ENCODE measurements at places on chromosomes 7 and 10.

DNA sequence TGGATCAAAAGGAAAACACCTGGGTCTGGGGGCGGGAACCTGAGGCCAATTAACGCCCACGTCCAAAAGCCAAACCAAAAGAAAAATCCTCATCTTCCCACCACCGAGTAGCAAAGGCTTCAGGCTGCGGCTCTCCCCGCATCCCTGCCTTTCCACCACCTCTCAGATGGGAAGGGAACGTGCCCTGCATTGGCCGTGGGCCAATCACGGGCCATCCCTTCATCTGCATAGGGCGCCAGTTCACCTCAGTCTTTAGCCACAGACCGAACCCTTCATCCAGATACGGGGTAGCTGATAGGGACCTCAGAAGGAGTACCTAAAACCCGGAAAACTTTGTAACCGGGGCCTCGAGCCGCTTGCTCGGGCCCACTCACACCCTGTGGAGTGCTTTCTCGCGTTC, 626 bp downstream of the PRPF18 start:
- no peak for DNase-seq

- DNase-seq = no peak
These were observed 91.6 kb downstream of the DNMBP start for GRCh38 chr10:99917963-99918825.

- no peak for DNase-seq
These were observed 30.5 kb upstream of the TRIM8 start for GRCh38 chr10:102613785-102614184.

GRCh38 chr10:8054244-8054493, 319 bp upstream of the GATA3 start:
- no peak for DNase-seq

- DNase-seq = no peak
These were observed 118.9 kb downstream of the ITIH5 start for GRCh38 chr10:7547829-7548228.

- no peak for DNase-seq
These were observed 815.6 kb downstream of the SORCS1 start for GRCh38 chr10:106348933-106349332.

- DNase-seq = no peak
These were observed 68.3 kb upstream of the LYZL2 start for GRCh38 chr10:30697806-30698205.

- DNase-seq = no peak
These were observed 20.0 kb downstream of the PYROXD2 start for GRCh38 chr10:98394851-98395440.

DNA sequence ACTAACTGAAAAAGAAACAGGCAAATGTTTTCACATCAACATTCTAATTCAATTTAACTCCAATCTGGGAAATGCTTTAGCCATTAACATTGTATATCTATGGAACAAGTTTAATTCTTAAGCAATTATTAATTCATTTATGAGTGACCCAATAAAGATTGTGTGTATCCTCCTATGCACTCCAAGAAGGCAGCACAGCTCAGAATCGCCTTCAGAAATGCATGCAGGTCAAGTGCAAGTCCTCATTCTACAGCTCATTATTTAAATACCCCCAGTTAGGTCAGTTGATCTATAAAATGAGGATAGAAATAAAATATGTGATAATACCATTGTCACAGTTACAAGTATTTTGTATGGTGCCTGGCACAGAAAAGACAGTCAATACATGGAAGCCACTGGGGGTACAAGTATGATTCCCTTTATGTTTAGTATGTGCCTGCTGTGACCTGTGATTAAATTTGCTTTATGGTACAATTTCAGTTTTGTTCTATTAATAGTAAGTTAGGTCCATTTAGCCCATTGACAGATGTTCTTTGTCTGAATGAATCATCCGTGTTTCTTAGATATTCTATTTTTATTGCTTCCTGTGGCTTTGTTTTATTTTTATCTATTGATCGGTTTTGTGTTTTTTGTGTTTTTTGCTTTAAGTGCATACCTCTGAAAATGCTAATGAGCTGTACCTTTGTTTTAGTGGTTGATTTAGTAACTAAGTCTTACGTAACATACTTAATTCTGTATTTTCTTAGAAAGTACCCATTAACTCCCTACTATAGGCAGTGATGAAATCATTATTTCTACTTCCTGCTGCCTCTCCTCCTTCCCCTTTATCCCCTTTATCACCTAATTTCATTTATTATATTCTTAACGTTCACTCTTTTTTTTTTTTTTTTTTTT, 42.8 kb downstream of the CPXM2 start:
- no peak for DNase-seq

GRCh38 chr10:95246582-95247051, 44.2 kb downstream of the PDLIM1 start:
- DNase-seq = peak; percentile 47

GRCh38 chr10:33370434-33370930, 36.0 kb upstream of the NRP1 start:
- no peak for DNase-seq

- no peak for DNase-seq
These were observed 4.7 kb downstream of the CCNY start for GRCh38 chr10:35340975-35341374.

GRCh38 chr7:134443396-134444070, 15.4 kb downstream of the AKR1B1 start:
- DNase-seq = no peak

GRCh38 chr7:66859794-66860645, 61.0 kb upstream of the TMEM248 start:
- no peak for DNase-seq

GRCh38 chr10:117239721-117240620, 943 bp upstream of the SLC18A2 start:
- DNase-seq = no peak

DNA sequence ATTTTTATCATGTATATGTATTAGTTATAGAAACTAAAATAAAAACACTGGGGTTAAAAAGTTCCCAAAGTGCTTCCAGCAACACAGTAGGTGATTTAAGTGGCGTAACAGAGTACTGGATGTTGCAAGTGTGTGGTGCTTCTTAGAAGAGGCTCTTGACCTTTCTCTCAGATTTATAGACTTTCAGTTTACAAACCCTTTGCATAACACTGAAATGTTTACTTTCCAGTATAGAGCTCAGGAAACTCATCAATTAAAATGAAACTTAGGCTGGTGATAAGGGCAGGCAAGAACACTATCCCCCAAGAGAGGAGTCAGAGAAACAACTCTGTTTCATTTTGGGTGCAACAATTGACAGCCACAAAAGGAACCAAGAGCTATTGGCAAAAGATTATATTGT, 27.5 kb upstream of the SMC3 start:
- no peak for DNase-seq

- no peak for DNase-seq
These were observed 125.8 kb downstream of the FAM107B start for GRCh38 chr10:14648946-14649345.

GRCh38 chr7:150381785-150382122, 2.6 kb downstream of the ZNF775 start:
- DNase-seq = no peak

DNA sequence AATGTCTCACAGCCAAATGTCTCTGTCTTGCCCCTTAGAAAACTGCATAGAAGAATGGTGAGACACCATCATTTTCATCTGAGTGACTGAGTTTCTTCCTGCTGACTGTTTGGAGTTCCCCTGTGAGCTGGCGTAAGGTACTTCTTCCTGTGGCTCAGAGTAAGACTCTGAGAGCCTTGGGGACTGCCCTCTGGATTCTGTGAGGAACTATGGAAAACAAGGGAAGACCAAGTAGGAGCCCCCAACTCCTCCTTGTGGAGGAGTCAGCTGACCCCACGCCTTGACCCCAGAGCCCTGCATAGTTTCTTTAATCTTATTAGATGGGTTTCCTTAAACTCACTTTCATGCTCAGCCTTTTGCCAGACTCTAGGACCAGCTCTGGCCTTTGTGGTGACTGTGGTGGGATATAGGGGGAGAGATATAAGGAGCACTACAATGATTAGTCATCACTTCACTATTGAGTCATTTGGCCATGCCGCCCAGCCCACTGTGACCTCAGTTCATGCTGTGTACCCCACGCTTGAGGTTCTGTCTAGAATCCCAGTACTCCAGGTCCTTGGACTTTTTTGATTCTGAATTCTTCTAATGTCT, 51.8 kb upstream of the FAM133B start:
- peak; percentile 19 for DNase-seq

- no peak for DNase-seq
These were observed 155.0 kb downstream of the GALNT17 start for GRCh38 chr7:71286924-71287323.

- DNase-seq = peak; percentile 28
These were observed 576 bp upstream of the CSGALNACT2 start for GRCh38 chr10:43137717-43138020.

GRCh38 chr7:120273476-120273975, 551 bp downstream of the KCND2 start:
- no peak for DNase-seq

GRCh38 chr10:4212111-4212630, 427.2 kb upstream of the KLF6 start:
- no peak for DNase-seq

GRCh38 chr10:78960316-78960800, 108.4 kb upstream of the ZMIZ1 start:
- no peak for DNase-seq

DNA sequence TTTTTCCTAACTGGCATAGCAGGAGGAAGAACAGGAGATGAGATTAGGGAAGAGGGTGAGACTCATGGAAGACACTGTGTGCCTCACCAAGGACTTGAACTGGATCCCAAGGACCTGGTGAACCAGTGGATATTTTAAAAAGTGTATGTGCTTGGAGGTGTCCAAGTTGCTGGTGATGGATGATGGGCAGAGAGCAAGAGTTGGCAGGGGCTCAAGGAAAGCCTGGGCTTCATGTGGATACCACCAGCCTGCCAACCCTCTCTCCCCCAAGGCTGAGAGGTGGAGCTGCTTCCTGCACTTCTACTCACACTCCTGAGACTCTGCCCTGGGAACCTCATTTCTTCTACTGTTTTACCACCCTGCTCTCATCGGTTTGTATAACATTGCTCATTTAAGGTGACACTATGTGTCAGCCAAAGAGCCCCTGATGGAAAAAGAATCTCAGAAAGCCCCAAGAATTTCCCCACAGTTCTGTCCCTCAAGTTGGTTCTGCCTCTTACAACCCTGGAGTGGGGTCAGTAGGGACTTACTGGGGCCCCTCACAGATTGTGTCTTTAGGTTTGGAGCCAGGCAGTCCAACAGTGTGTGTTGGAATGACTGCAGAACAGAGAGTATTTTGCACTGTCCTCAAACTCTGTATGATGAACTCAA, 56.2 kb upstream of the PDCD4 start:
- no peak for DNase-seq

DNA sequence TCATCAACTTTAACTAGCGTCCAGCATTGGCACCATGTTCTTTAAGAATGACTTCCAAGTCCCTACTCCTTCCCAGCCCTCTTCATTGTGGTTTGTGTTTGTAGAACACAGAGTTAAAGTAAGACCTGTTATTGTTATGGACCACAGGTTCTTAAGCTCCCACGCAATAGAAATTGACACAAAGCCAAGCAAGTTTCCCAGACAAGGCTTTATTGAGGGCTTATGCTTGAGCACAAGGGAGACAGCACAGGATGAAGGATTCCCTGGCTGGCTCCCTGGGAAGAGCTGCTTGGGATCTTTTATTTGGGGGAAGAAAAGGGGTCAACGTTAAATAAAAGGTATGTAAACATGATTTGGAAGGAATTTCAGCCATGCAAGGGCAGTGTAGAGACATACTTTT, 44.3 kb upstream of the PRKCQ start:
- no peak for DNase-seq

DNA sequence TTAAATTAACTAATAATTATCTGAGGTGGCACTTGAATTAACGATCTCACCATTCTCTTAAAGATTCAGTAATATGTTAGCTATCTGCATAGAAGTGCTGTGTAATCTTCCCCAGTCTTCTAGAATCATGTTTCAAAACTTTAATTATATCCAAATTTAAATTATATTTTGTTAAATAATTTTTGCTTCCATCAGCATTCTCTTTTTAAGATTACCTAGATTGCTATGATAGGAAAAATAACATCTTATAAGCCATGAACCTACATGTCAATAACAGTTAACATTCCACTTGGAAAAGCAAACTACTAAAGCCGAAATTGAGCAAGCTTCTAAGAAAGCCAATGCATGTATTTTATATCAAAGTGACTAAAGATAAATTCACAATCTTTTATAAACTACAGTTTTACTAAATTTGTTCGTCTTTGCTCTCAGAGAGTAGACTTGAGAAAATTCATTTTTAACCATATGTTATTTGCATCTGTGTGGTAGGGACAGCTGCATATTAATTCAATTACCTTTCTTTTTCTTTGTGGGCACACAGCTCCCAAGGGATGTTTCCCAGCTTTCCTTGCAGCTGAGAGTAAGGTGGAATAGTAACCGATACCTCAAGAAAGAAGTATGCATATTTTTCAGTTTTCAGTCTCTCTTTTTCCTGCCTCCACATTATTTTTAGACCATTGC, 105.4 kb upstream of the ABCB5 start:
- DNase-seq = no peak

GRCh38 chr10:33807531-33808359, 473.3 kb upstream of the NRP1 start:
- no peak for DNase-seq

GRCh38 chr7:774161-775109, 47.4 kb upstream of the PRKAR1B start:
- DNase-seq = peak; percentile 67

GRCh38 chr7:28748346-28748745, 209.8 kb downstream of the TRIL start:
- DNase-seq = no peak

DNA sequence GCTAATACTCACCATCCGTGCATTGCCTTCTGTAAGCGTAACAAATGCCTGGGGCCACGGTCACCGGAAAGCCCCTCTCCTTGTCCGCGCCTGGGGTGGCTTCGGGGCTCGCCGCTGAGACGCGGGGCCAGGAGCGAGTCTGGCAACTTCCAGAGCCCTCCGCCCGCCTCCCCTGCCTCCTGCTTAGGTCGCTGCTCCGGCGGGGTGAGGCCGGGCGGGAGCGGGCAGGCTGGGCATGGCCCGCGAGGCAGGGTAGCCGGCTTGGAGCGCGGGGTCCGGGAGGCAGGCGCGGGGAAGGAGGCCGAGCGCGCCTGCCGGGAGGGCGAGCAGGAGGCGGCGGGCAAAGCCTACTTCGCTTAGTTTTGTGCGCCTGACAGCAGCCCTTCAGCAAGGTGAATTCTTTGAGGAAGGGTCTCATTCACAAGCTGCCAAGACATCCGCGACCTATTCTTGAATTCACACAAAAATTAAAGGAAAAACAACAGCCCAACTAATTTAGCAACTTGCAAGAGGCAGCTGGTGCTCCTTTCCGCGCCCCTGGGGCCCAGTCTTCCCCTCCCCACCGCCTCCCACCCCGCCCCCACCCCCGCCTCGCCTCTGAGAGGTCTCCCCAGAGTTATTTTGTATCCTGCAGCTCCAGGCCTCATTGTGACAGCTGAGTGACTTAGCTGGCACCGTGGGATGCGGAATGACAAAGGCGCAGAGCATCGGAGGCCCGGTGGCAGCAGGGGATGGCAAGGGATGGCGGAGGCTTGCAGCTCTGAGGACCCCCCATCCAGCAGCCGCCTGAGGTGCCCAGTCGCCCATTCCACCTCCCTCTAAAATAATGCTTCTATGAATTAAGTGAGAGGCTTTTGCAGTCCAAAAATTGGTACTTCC, 12.8 kb upstream of the KAT6B start:
- DNase-seq = no peak
